Left lung (tissue), 14 donors: ENCODE measurements at places on chromosomes 16 and 17. TPM values are rescaled to one million over a fixed set of nuclear protein-coding genes. Genes with fewer than 3 reads are reported as not detected.

Gene SLC16A11
- 1.2 TPM for total RNA-seq

Gene TBC1D3E
- not detected for total RNA-seq

Gene CTF1
- 4.5 TPM for total RNA-seq

Gene KRTAP4-4
- total RNA-seq, result not detected

Gene IGSF6
- total RNA-seq, result 65.4 TPM

Gene ARHGAP23
- 51.0 TPM for total RNA-seq

GRCh38 chr16:84928679-84929420 is 82.5 kb downstream of the ZDHHC7 start:
- H3K4me3 ChIP-seq, result no peak overlapping the region
- H3K4me1 ChIP-seq, result peaks cover 18% of the 10 kb centered on the region
- H3K27me3 ChIP-seq, result no peaks in the 10 kb centered on the region
- H3K36me3 ChIP-seq, result no peaks in the 10 kb centered on the region
